ENCODE measurements at places on chromosomes 12 and 14.

GRCh38 chr12:87238466-87238865, 790.7 kb downstream of the C12orf50 start:
- no peak for DNase-seq

GRCh38 chr14:70987041-70987440, 79.8 kb downstream of the PCNX1 start:
- DNase-seq = no peak

DNA sequence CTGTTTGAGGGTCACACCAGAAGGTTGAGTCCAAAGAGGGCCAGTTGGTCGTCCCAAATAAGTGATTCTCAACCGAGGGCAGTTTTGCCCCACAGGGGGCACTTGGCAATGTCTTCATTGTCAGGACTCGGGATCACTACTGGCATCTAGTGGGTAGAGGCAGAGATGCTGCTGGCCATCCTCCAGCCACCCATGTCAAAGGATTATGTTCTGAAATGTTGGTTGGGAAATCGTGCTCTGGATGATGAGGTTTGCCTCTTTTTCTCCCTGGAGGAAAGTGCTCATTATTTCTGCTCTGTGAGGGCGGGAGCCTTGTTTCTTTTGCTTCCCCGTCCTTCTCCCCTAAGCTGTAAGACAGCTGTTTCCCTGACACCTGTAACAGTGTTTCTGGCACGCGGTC, 3.6 kb downstream of the ZNF839 start:
- DNase-seq = peak; percentile 47

DNA sequence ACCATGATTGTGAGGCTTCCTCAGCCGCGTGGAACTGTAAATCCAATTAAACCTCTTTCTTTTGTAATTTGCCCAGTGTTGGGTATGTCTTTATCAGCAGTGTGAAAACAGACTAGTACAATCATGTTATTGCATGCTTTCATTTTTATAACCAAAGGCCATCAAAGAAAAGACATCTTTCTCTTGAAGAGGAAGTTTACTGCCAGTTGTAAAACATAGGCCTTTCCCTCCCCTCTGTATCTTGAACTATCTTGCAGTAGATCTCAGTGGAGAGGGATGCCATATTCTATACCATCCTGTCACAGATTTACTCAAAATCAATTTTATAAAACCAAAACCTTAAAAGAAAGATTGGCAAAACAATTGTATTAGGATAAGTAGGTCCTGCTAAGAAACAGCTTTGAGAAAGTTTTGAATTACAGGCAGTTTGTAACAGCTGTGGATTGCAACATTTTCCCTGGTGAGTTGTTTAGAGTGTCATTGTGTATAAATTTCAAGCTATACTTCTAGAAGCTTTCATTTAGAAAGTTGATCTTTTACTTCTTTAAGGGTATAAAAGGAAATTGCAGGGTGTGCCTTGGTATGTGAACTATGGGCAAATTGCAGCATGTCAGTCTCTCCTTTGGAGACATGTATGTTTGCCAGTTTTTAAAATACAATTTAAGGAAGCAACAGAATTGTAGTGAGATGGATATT, 128.0 kb downstream of the ATP23 start:
- DNase-seq = no peak

GRCh38 chr12:58500399-58500798, 419.9 kb downstream of the LRIG3 start:
- DNase-seq = no peak

Measured in thoracic aorta (tissue), 2 donors.